ENCODE measurements at places on chromosomes 12 and 14.

DNA sequence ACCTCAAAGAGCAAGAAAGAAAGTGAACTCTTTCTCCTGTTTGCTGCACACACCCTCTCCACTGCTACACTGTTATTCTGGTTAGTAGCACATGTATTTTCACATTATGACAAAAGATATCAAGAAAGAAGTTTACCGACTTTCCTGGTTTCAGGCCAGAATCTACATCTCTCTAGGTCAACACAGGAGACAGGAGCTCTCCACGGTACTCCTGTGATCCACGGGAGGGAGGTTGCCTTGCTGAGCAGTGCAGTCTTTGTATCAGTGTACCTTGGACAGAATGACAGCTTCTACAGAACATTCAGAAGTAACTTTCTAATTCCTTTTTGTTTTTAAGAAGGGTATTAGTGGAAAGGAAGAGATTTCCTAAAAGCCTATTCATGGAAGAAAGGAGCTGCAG lies 805.6 kb downstream of the NRXN3 start:
- no peak for DNase-seq

GRCh38 chr14:90699016-90699415 lies 117.2 kb downstream of the TTC7B start:
- no peak for DNase-seq

DNA sequence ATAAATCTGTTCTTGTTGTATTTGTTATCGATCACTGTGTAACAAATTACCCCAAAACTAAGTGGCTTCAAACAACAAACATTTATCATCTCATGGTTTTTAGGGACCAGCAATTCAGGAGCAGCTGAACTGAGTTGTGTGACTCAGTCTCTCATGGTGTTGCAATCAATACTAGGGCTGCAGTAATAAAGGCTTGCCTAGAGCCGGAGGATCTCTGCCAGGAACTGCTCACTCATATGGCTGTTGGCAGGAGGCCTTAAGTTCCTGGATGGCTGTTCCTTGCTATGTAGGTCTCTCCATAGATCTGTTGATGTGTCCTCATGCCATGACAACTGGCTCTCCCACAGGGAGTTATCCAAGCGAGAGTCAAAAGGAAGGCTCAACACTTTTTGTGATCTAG lies 3.8 kb upstream of the PSMC6 start:
- no peak for DNase-seq

- no peak for DNase-seq
These were observed 127.6 kb upstream of the AMIGO2 start for GRCh38 chr12:47207340-47207717.

DNA sequence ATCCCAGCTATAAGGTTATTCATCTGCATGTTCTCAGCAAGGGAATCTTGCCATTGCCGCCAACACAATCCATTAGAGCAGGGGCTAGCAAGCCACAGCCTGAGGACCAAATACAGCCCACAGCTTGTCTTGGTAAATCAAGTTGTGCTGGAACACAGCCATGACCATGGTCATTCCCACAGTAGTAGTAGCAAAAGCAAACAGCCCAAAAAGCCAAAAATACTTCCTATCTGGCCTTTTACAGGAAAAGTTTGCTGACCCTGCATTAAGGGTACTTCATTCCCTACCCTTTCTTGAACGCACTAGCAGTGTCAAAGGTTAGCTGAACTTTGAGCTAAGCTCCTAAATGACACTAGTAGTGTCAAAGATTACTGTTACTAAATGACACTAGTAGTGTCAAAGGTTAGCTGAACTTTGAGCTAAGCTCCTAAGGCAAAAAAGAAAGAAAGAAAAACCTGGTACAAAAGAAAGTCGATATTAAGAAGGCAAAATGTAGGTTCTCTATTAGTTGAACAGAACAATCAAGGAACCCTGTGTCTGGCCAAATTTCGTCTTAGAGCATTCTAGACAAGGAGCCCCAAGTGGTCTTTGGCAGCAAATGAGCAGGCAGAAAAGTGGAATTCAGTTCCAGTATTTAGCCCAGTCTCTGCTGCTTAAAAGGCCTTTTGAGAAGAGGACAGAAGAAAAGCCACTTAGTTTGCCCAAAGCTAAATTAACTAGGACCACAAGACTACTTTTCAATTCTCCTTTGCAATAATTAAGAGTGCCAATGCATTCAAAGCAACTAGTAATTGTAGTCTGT lies 67.7 kb downstream of the NT5DC3 start:
- DNase-seq, result no peak

DNA sequence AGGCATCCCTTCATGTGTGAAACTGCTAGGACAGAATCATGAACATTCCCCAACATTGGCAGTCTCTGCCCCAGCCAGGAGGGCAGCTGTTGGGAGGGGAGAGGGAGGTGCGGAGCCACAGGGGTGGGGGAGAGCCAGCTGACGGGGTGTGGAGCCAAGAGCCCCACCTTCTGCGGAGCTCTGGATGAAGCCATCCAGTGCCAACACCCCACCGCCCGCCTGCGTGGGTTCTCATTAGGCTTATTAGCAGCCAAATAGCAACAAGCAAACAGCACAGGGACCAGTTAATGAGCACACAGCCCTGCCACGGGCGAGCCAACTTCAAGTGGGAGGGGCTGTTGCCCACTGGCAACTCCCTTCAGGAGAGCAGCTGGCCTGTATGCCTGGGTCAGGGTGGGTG lies 12.1 kb downstream of the LTBP2 start:
- DNase-seq, result no peak

DNA sequence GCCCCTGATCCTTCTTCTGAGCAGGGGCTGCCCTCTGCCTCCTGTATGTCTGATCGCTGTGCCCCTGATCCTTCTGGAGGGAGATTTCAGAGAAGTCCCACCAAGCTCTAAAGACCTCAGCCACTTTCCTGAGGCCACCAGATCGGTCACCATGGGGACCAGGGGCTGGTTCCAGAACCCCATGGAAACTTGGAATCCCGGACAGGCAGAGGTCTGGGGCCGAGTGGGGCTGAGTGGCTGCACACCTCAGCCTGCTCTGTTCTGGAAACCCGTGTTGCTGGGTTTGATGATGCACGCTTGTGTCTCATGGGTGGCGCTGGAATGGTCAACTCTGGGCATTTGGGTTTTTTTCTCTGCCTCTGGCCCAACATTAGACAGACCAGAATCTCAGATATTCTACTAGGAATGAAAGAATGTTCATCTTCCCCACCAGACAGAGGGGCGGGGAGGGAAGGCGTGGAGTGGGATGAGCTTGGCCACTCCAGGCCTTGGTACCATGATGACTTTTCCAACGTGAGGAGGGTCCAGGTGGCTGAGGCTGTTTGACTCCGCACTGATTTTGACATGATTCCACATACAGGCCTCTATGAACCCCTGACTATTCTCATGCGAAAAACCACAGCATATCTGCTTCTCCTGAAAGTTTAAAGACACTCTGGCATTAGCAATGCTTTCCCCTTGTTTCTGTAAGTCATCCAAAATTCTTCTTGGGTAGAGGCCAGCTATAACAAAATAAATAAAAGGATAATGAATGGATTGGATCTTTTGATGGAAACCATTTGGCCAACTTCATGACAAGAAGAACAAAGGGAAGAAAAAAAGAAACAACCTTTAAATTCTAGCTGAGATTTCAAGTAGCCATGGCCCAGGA lies 114.5 kb downstream of the ADGRD1 start:
- no peak for DNase-seq

GRCh38 chr14:55097881-55098560 lies 31.0 kb upstream of the LGALS3 start:
- peak; percentile 53 for DNase-seq

GRCh38 chr14:58215191-58215914 lies 15.4 kb downstream of the ACTR10 start:
- no peak for DNase-seq

DNA sequence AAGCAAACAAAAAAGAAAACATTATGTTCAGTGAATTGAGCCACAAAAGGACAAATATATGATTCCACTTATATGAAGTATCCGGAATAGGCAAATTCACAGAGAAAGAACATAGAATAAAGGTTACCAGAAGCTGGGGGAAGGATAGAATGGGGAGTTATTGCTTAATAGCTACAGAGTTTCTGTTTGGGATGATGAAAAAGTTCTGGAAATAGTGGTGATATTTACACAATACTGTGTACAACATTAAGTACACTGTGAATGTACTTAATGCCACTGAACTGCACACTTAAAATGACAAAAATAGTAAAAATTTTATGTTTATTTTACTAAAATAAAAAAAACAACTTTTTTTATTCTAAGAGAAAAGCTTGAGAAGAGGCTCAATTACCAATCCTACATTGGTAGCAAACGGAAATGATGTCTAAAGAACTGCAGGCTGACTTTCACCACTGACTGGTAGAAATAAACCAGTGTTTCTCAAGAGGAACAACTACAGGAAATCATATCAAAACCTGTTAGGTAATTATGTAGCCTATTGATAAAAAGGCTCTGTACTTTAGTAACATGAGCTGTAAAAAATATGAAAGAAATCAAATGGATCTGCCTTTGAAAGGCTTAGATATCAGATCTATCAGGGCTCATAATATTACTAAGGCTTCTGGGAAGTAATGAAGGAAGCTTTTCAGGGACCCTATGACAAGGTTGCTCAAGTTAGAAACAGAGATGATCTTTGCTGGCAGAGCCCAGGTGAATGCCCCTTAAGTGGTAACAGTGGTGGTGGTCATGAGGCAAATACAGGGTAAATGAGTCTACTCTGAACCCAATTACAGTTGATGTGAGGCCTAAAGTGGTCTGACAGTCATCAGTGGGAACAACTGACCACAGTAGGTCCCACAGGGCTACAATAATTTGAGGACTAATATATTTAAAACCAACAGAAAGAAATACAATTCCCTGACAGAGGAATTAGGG lies 41.3 kb downstream of the BAZ1A start:
- DNase-seq, result no peak

DNA sequence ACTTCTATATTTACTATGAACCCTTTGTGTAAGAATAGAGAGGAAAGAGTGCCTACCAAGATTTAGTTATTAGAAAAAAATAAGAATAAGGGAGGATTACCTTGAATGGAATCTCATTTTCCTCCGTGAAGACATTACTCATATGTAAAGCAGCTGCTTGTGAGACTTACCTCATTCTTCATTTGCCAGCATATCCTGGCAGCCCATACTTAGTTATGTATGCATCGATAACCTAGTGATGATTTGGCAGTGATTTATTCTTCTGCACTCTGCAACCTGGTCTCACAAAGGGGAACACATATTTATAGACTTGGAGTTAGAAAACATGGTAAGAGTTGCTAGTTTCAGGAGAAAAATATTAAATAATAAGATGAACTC lies 56.8 kb downstream of the LRFN5 start:
- no peak for DNase-seq

DNA sequence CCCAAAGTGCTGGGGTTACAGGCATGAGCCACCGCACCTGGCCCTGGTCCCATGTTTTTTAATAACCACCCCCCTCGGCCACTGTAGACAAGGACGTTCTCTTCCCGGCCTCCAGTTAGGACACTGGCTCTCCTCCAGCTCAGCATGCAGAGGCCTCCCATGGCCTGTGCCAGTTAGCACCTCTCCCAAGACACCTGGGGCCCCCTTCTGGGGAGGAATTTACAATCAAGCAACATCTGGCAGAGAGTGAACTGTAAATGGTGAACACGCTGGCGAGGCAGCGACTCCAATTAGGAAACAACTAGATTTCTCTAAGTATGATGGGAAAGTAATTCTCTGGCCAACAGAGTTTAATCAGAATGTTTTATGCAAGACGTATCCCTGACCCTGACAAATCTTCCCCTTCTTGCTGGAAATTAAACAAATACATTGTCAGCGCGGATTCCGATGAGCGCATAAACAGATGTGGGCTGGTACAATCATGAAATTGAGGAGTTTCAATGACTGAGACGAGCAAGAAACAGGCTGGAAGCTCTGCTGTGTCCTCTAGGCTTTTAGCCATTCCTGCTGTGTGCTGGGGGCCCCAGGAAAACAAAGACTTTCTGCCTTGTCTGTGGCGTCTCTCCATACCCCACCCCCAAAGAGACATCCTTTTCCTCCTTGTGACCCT lies 61.7 kb upstream of the DLK1 start:
- DNase-seq, result no peak

DNA sequence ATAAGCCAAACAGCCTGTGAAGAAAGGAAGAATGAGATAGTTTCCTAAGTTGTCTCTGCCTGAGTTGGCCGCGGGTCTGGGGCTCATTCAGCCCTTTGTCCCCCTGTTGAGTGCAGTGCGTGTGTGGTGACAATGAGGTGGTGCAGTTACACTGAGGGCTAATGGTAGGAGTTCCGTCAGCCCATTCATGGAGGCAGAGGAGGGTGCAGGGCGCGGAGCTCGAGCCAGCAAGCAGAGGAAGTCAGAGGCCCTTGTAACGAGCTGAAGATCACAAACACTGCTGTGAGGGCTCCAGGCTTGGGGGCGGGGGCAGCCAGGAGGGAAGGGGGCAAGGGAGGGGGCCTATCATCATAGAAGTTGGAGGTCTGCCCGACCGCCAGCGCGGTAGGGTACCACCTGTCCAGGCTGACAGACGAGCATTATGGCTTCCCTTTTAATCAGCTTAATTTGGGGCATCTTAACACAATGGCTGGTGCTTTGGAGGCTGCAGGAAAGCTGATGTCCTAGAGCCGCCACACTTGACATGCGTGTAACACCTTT lies 20.5 kb downstream of the CCND2 start:
- no peak for DNase-seq

GRCh38 chr12:68334132-68334531 lies 2.0 kb upstream of the MDM1 start:
- no peak for DNase-seq

DNA sequence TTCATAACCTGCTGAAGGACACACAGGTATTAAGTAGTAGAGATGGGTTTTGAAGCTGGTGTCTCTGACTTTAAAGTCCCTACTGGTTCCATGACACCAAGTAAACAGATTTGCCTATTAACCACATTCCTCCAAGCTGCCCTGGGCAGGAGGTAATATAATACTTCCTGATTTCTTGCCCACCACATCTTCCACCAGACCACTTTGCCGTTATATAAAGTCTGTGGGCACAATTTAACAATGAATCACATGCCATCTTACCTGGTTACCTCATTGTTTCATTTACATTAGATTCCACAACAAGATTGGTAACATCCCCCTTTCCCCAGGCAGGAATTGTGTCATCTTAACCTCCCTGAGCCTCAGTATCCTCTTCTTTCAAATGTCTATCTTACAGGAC lies 900 bp upstream of the LRRC23 start:
- DNase-seq, result no peak

DNA sequence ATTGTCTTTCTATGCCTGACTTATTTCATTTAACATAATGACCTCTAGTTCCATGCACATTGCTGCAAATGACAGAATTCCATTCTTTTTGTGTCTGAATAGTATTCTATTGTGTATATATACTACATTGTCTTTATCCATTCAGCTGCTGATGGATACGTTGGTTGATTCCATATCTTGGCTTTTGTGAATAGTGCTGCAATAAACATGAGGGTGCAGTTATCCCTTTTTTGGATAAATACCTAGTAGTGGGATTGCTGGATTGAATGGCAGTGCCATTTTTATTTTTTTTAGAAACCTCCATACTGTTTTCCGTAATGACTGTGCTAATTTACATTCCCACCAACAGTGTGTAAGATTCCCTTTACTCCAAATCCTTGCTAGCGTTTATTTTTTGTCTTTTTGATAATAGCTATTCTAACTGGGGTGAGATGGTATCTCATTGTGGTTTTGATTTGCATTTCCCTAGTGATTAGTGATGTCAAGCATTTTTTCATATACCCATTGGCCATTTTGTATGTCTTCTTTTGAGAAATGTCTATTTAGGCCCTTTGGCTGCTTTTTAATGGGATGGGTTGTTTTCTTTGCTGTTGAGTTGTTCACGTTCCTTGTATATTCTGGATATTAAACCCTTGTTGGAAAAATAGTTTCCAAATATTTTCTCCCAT lies 2.3 kb downstream of the OAS2 start:
- DNase-seq, result no peak

GRCh38 chr14:54589843-54590242 lies 22.9 kb downstream of the SAMD4A start:
- no peak for DNase-seq

GRCh38 chr12:109793411-109793810 lies 39.8 kb downstream of the TRPV4 start:
- no peak for DNase-seq

Data from activated CD4-positive, alpha-beta T cell treated with anti-CD3 and anti-CD28 coated beads, Interleukin-2, amount 50 U/mL, for 24 hours (primary cell).